GM03348 (cell line): ENCODE measurements at places on chromosomes 1 and 21.

DNA sequence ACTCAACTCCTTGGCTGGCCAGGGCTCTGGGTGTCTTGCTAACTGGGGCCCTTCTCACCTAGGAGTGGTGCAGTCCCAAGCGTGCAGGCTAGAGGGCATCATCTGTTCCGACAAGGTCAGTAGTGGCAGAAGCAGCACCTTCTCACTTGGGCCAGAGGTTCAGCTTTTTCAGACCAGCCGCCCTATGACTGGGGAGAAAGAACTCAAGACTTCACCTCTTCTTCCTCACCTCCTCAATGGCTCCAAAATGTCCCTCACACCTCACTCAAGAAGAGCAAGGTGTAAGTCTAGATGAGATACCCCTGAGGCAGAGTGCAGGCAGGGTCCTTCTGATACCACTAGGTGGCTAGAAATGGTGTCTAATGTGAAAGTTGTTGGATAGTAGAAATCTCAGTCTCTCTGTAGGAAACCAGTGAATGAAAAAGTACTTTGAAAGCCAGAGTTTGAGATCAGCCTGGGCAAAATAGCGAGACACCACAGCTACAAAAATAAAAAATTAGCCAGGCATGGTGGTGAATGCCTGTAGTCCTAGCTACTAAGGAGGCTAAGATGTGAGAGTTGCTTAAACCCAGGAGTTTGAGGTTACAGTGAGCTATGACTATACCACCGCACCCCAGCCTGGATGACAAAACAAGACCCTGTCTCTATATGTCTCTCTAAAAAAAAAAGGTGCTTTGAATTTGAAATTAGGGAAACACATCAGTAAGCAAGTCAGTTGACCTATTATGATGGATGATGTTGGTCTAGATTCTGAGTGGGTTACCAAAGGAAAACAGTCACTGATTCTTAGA lies 8.6 kb upstream of the IL20 start:
- DNase-seq = no peak

DNA sequence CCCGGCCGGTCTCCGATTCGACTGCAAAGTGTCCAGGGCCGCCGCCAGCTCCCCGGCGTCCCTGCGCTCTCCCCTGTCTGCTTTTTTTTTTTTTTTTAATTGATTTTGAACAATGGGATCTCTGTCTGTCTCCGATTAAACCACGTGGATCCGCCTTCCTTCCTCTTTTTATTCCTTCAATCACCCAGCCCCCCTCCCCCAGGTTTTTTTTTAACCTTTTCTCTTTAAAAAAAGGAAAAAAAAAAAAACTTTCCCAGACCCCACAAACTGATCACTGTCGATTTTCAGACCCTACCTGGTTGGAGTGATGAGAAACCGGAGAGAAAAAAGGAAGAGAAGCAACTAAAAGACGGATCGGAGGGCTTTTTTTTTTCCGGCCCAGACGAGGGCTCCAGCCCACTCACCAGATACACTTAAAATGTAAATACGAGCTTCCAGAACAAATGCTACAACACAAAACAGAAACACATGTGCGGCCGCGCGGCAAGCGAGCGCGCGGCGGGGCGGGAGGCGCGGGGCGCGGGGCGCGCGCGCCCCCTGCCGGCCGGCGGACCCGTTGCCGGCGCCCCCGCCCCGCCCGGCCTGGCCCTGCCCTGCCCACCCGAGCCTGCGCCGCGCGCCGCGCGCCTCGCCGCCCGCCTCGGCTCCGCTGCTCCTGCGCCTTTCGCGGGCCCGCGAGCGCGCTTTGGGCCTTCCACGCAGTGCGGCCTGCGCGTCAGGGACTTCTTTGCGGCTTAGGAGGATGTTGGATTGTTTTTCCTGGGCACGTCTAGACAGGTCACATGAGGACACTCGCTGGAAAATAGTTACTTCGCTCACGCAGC lies at the start of gene RCC2:
Gene RCC2 (minus strand): TSS at position 428 of the 824 bp plus-strand sequence. CDS start 1,163 bp downstream, outside the sequence.
- peak; percentile 97 for DNase-seq

- no peak for DNase-seq
Measured at GRCh38 chr1:245551536-245551935, 396.8 kb downstream of the KIF26B start.

DNA sequence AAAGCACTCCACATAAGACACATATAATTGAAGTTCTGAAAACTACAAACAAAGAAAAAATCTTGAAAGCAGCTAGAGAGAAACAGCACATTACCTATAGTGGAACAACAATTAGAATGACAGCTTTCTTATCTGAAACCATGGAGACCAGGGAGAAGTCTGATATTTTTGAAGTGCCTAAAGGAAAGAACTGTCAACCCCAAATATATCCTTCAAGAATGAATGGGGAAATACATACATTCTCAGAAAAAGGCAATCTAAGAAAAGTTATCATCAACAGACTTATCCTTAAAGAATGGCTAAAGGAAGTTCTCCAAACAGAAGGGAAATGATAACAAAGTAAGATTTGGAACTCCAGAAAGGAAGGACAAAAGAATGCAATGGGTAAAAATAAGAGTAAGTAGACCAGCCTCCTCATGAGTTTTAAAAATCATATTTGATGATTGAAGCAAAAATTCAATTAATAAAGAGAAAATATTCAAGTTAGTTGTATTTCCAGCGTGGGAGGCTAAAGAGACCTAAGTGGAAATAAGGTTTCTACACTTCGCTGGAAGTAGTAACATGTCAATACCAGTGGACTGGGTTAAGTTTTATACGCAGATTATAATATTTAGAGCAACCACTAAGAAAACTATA lies 170.8 kb upstream of the SAMSN1 start:
- no peak for DNase-seq

- no peak for DNase-seq
Measured at GRCh38 chr1:164702216-164702615, 143.2 kb downstream of the PBX1 start.

DNA sequence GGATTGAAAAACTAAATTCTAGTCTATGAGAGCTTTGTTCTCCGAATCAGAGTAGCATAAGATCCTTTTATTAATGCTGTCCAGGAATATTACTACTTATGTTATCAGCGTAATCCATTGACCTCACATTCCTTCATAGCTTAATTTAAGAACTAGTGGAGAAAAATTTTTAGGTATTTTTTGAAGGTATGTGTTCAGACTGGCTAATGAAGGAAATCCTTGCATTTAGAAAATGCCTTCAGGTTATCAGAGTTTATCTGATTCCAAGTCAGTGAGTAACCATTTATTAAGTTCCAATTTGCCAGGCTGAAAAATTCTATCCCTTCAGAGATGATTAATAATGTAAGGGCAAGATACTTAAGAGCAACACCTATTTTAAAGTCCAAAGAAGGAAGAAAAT lies 338.2 kb upstream of the B3GALT2 start:
- no peak for DNase-seq

DNA sequence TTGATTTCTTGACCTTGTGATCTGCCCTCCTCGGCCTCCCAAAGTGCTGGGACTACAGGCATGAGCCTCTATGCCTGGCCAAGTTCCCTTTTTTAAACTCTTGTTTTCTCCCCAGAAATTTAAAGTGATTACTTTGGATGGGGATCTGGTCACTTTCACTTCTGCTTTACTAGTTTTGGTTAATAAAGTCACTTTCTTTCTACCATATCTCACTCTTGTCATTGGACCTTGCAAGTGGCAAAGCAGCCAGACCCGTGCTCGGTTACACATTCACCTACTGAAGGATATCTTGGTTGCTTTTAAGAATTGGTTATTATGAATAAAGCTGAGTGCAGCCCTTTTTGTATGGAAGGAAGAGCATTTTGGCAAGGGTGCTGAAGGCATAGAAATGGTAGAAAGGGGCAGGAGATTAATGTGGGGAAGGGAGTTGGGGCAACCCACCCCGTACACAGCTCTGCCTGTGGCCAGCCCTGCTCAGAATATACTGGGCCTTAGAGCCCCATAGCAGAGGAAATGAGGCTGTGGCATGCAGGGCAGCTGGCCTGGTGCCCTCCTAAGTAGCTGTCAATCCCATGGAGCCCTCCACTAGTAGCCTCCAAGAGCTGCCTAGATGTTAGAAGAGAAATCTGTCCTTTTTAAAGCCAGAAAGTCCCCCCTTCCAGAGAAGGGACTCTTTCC lies 40.7 kb downstream of the CD2 start:
- no peak for DNase-seq
